ENCODE measurements at places on chromosomes 6 and 20.

DNA sequence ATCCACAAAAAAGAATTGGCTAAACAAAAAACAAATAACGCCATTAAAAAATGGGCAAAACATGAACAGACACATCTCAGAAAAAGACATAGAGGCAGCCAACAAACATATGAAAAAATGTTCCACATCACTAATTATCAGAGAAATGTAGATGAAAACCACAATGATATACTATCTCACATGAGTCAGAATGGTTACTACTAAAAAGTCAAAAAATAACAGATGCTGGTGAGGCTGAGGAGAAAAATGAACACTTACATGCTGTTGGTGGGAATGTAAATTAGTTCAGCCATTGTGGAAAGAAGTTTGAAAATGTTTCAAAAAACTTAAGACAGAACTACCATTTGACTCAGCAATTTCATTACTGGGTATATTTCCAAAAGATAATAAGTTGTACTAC lies 430.1 kb upstream of the JAG1 start:
- no peak overlapping the region for H3K27ac ChIP-seq
- no peaks in the 10 kb centered on the region for H3K27me3 ChIP-seq
- H3K4me3 ChIP-seq = no peak overlapping the region
- DNase-seq = no peak

GRCh38 chr20:8250539-8251200 lies 118.6 kb downstream of the PLCB1 start:
- no peaks in the 10 kb centered on the region for H3K36me3 ChIP-seq
- DNase-seq = no peak
- no peak overlapping the region for H3K27ac ChIP-seq
- no peak overlapping the region for H3K4me3 ChIP-seq
- no peaks in the 10 kb centered on the region for H3K27me3 ChIP-seq

DNA sequence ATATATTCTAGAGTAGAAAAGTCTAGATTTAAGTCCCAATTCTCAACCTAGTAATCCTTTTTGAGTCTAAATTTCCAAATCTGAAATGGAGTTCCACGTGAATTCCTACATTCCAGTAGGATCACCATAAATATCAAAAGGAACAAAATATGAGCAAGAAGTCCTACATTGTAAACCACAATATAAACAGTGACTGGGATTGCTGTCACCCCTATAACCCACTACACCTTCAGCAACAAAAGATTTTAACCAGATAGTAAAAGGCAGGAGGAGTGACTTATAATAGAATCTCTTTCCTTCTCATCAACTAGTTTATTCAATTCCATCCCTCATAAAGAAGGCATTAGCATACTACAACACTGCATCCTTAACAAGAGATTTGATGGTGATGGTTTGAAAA lies 210.6 kb downstream of the KIF16B start:
- peaks cover 3% of the 10 kb centered on the region for H3K4me1 ChIP-seq
- no peaks in the 10 kb centered on the region for H3K36me3 ChIP-seq
- H3K27me3 ChIP-seq = no peaks in the 10 kb centered on the region
- no peak for DNase-seq

GRCh38 chr6:170289951-170290295 lies 955 bp downstream of the DLL1 start:
- no peaks in the 10 kb centered on the region for H3K36me3 ChIP-seq
- H3K27ac ChIP-seq = no peak overlapping the region
- no peak for DNase-seq
- peak overlapping the region; percentile 34 for H3K4me3 ChIP-seq

DNA sequence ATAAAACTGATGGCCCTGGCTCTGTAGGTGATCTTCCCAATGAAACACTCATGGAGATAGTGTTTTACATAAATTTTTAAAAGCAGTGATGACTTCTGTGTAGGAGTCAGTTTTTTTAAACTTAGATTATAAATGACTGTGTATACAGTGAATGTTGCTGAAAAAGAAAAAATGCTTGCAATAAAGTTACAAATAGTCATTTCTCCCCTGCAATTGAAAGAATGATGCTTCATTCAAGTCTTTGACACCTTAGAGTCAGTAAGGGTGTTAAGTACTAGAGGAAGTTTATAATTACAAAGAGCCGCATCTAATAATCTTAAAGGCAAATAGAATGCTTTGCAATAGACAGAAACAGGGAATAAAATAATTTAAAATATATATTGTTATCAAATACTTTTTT lies 27.6 kb downstream of the ZNF292 start:
- H3K27ac ChIP-seq = no peak overlapping the region
- no peaks in the 10 kb centered on the region for H3K27me3 ChIP-seq
- H3K4me3 ChIP-seq = no peak overlapping the region
- DNase-seq = no peak

GRCh38 chr20:54015496-54015895 lies 54.9 kb downstream of the BCAS1 start:
- no peak overlapping the region for H3K27ac ChIP-seq
- no peak for DNase-seq
- H3K4me3 ChIP-seq = no peak overlapping the region
- H3K4me1 ChIP-seq = peaks cover 22% of the 10 kb centered on the region
- no peaks in the 10 kb centered on the region for H3K36me3 ChIP-seq

GRCh38 chr20:20677186-20677585 lies 35.3 kb downstream of the RALGAPA2 start:
- H3K27ac ChIP-seq = no peak overlapping the region
- no peaks in the 10 kb centered on the region for H3K27me3 ChIP-seq
- no peak overlapping the region for H3K4me3 ChIP-seq
- no peak for DNase-seq
- no peaks in the 10 kb centered on the region for H3K36me3 ChIP-seq

DNA sequence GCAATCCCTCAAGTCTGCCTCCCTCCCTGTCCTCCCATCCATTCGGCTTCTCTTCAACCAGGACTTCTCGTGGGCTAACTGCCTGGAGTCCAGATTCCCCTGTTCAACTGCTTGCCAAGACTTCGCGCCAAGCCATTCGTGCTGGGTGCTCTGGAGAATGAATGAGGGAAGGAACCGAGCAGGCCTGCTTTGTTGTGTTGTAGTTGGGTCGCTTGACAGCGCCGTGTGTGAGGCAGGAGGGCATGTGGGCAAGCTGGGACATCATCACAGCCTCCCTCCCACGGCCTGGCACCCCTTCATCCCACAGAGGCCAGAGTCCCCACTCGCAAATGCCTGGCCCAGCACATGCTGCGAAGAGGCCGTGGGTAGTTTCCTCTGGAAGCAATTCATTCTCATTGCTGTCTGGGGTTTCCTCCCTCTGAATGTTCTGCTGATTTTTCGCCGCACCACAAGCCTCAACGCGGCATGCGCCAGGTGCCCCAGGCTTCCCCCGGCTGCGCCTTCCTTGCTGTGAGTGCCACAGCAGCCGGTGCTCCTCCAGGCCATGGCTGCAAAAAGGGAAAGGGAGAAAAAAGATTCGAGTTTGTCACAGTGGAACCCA lies 336.0 kb downstream of the QKI start:
- H3K36me3 ChIP-seq = no peaks in the 10 kb centered on the region
- H3K4me3 ChIP-seq = no peak overlapping the region
- H3K27ac ChIP-seq = no peak overlapping the region
- no peak for DNase-seq
- H3K4me1 ChIP-seq = 0 out of 2 replicates have a peak, but pooled peaks cover 3% of the 10 kb centered on the region

DNA sequence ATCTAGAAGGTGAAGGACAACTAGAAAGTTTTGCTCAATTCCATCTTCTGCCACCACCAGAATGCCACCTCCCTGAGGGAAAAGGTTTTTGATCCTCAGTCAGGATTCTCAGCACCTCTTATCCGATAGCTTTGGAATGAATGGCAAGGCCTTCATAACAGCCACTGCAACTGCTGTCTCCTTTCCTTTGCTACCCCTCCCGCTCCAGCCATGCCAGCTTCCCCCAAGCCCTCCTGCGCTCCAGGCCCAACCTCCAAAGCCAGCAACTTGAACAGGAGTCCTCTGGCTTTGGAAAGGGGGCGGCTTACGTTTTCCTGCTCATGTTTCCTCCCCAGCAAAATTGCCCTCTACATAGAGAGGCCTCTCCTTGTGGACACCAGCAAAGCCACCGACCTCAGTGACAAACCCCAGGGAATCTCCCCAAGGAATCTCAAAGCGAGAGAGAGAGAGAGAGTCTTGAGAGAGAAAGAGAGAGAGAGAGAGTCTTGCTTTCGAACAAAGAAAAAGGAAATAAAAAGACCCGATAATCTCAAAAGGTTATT lies 420 bp upstream of the BTN2A1 start:
- peak overlapping the region; percentile 91 for H3K4me3 ChIP-seq
- H3K36me3 ChIP-seq = peaks cover 5% of the 10 kb centered on the region
- no peaks in the 10 kb centered on the region for H3K27me3 ChIP-seq
- no peak for DNase-seq

DNA sequence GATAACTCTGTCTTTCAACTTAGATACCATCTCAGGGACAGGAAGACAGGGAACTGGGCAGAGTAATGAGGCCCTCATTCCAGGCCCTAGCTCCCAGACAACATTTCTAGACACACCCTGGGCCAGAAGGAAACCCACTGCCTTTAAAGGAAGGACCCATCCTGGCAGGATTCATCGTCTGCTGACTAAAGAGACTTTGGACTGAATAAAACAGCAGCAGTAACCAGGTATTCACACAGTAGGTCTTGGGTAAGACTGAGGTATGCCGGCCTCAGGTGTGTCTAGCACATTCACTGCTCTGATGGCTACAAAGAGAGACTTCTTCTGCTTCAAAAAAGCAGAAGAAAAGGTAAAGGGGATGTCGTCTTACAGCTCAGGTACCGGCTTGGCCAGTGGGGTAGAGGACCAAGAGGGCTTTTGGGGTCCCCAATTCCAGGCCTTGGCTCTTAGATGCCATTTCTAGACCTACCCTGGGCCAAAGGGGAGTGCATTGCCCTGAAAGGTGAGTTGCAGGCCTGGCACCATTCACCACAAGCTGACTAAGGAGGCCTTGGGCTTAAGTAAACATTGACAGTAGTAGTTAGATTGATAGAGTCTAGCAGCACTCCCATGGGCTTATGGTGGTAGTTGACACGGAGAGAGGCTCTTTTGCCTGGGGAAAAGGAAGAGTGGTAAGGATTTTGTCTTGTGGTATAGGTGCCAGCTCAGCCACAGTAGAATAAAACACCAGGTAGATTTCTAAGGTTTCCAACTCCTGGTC lies 13.4 kb downstream of the SNX14 start:
- no peaks in the 10 kb centered on the region for H3K27me3 ChIP-seq
- no peaks in the 10 kb centered on the region for H3K4me1 ChIP-seq
- H3K27ac ChIP-seq = no peak overlapping the region
- no peaks in the 10 kb centered on the region for H3K36me3 ChIP-seq

- no peak for DNase-seq
- H3K4me1 ChIP-seq = 0 out of 2 replicates have a peak, but pooled peaks cover 5% of the 10 kb centered on the region
- no peak overlapping the region for H3K4me3 ChIP-seq
Observed at GRCh38 chr6:105745464-105746129, 340.5 kb upstream of the PRDM1 start.

DNA sequence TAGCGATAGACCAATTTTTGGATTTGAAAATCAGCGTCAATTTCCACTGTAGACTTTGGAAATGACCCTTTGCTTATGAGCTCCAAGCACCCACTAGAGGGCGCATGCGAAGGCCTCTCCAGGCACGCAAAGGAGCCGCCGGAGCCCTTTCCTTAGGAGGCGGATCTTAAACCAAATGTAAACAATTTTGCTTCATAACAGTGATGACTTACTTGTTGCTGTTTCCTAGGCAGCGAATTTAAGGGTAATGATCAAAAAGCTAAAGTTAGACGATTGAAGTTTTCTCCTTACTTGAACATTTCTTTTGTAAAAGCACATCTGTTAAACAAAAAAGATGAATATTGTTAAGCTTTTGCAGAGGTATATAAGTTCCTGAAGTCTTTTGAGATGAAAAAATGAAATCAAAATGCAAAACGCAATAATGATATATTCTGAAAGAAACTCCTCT lies 29.2 kb upstream of the EXOC2 start:
- 0 out of 2 replicates have a peak, but pooled peaks cover 5% of the 10 kb centered on the region for H3K27me3 ChIP-seq
- no peaks in the 10 kb centered on the region for H3K36me3 ChIP-seq
- H3K4me3 ChIP-seq = peak overlapping the region; percentile 47
- peak; percentile 78 for DNase-seq

GRCh38 chr6:155383913-155384312 lies 69.6 kb upstream of the TFB1M start:
- no peaks in the 10 kb centered on the region for H3K4me1 ChIP-seq
- no peak overlapping the region for H3K4me3 ChIP-seq

- no peaks in the 10 kb centered on the region for H3K27me3 ChIP-seq
- H3K27ac ChIP-seq = no peak overlapping the region
- H3K4me1 ChIP-seq = no peaks in the 10 kb centered on the region
- no peak for DNase-seq
- no peaks in the 10 kb centered on the region for H3K36me3 ChIP-seq
Observed at GRCh38 chr6:112284603-112285002, 30.2 kb upstream of the LAMA4 start.

DNA sequence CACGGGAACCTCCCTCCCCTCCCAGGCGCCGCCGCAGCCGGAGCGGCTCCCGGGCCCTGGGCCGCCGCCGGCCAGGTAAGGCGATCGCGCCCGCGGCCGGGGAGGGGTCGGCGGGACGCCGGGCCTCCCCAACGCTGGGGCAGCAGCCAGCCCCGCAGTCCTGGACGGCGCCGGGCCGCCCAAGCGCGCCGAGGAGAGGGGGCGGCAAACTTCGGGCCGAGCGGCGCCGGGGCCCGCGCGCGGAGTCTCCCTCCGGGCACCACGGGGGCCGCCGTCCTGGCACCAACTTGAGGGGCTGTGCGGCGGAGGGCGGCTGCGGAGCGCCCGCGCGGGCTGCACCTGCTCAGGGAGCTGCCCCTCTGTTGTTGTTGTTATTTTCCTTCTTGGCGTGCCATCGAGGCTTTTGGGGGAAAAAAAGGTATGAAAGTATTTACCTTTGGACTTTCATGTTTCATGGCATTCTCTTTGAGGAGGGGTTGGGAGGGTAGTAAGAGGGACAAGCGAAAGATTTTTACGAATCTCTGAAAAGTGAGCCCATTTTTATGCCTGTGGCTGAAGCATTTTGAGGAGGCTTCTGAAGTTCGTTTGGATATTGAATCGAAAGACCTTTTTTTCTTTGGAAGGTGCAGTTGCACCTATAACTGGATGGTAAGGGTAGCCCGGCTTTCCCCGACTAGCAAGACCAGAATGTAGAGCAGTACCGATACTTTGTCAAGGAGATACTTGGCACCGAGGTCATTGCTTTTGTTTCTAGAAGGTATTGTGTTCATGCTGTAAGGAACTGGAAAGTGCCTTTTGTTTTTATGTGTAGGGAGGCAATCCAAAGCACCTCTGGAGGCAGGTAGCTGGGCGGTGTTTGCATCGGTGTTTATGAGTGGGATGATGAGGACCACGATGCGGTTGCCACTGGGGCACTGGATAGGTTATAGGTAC lies at the start of gene RNF182:
TSS of gene RNF182 (plus strand) at position 4 of the 933 bp plus-strand sequence. CDS start 52,168 bp downstream, outside the sequence.
- peaks cover 10% of the 10 kb centered on the region for H3K27me3 ChIP-seq
- H3K27ac ChIP-seq = no peak within 1 kb of the TSS
- H3K4me1 ChIP-seq = no peaks in the 10 kb centered on the region
- peak within 1 kb of the TSS; percentile 53 for H3K4me3 ChIP-seq

GRCh38 chr6:155341130-155341828 lies 27.0 kb upstream of the TFB1M start:
- H3K27me3 ChIP-seq = no peaks in the 10 kb centered on the region
- peaks cover 10% of the 10 kb centered on the region for H3K4me1 ChIP-seq
- H3K27ac ChIP-seq = no peak overlapping the region
- no peak overlapping the region for H3K4me3 ChIP-seq
- H3K36me3 ChIP-seq = no peaks in the 10 kb centered on the region
